ENCODE measurements at places on chromosomes 5 and 9.

- no peak for DNase-seq
These were observed 78.3 kb upstream of the ZNF608 start for GRCh38 chr5:124824637-124825158.

DNA sequence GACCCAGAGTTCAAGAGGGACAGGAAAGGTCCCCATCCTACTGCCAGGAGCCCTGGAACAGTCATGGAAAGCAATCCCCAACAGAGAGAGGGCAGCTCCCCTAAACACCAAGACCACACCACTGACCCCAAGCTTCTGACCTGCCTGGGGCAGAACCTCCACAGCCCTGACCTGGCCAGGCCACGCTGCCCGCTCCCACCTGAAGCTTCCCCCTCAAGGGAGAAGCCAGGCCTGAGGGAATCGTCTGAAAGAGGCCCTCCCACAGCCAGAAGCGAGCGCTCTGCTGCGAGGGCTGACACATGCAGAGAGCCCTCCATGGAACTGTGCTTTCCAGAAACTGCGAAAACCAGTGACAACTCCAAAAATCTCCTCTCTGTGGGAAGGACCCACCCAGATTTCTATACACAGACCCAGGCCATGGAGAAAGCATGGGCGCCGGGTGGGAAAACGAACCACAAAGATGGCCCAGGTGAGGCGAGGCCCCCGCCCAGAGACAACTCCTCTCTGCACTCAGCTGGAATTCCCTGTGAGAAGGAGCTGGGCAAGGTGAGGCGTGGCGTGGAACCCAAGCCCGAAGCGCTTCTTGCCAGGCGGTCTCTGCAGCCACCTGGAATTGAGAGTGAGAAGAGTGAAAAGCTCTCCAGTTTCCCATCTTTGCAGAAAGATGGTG lies 31.6 kb downstream of the CD180 start:
- DNase-seq, result no peak

DNA sequence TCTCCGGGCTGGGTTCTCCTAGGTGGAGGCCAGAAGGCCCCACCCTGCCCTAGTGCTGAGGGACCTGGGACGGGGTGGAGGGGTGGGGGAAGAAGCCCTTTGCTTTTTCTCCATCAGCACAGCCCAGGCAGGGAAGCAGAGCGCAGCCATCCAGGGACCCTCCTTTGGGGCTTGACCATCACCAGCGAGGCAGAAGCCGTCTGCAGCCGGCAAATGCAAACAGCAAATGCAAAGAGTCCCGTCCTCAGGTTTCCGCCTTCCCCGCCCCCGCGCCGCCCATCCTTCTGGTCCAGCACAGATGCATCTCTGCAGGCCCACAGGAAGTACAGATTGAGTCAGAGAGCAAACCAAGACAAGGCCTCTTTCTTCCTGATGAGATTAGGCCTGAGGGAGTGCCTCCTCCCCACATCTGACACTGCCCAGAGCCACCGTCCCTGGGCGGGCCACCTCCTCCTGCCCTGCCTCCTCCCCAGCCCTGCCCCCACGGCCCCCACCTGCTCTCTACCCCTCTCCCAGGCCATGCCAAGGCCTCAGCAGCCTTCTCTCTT lies 23.4 kb downstream of the CORO2A start:
- DNase-seq, result no peak

DNA sequence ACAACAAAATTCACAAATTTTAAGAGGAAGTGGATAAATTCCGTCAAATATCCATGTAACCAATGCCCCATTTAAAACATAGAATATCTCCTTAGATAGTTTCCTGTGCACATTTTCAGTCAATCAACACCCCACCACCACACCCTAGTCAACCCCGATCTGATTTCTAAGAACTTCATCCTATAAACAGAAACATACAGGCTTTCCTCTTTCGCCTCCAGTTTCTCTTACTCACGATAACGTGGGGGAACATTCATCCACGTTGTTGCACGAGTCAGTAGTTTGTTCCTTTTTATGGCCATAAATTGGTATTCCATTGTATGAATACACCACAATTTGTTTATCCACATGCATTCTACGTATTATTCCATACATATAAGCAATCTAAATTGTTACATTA lies 35.6 kb upstream of the TRIO start:
- no peak for DNase-seq

DNA sequence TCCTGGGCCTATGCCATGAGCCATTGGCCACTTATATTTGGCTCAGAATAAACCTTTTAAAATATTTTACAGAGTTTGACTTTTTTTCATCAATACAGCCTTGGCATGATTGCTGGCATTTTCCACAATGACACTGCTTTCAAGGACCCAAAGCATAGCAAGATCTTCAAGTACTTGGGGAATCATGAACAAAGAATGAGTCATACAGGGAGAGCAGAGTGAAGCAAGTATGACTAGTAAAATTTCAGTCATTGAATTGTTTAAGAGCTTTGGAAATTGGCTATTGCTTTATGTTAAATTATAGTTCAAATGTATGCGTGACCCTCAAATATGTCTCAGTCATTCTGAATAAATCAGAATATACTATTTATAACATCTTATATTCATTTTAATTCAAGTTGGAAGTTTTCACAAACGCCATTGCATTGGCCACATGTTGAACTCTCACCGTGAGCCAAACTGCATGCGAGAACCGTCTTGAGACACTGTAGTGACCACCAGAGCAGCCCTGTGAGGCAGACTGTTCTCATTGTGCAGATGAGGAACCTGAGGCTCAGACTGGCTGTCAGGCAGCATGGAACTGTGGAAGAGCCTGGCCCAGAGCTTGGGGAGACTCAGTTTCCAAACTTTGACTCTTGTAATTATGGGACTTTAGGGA lies 52.9 kb downstream of the GDNF start:
- DNase-seq, result no peak

DNA sequence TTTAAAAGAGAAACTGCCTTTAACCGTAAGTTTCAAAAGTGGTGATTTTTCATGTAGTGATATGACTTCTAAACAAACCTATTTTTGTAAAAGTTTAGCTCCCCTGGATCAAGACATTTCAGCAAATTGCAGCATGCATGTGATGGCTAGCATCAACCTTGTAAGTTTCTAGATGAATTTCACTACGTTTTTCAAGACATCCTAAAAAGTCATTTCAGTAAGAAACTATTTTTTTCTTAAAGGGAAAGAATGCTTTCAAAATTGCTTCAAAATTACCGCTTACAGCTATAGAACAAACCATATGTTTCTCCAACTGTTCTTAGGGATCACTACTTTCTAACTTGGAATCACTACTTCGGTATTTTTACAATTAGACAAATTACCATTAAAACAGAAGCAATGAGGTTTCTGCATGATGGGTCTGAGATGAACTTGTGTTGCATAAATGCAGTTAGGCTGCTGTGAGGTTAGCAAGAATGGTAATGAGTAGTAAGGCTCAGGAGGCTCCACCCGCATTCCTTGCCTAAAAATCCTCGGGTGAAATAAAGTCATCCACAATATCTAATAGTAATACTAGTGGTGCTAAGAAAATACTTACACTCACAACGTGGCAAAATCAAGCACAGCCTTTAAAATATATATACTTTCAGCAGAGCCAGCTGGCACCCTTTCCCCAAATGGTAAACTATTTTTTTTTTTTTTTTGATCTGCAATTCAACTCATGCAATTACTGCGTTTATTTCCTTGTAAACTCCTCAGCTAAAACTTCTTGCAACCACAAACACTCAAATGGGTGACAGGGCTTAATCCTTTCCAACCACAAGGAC lies 53.8 kb downstream of the CDC14B start:
- DNase-seq, result peak; percentile 4

DNA sequence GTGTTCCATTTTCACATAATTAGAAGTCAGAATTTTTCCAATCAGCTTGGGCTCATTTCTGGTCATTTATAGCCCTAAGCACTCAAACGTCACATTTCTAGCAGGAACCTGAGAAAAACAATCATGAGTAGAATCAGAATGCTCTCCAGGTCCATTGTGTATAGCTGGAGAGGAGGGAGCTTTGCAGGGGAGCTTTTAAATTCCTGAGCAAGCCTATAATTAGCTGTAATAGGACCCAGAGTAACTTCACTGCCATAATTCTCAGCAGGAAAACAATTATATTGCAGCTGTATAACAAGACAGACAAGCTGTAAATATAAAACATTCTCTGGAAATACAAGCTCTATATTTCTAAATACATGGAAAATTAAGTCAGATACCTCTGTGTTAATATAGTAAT lies 637.6 kb upstream of the SGCD start:
- no peak for DNase-seq

DNA sequence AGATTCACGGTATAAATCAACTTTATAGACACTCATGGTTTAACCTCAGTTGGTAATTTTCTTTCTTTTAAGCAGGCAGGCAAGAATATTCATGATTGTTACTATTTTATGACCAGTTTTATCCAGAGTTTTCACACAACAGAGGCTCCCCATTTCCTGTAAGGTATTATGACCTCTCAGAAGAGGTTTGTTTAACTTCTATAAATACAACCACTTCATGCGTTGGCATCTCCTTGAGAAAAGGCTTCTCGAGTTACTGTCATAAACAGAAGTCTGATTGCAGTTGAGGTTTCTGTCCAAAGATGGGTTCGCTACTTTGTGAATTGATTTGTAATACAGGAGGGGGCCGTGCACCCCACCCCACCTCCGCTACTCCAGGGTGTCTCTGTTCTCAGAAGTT lies 55.3 kb downstream of the ENTREP1 start:
- no peak for DNase-seq

DNA sequence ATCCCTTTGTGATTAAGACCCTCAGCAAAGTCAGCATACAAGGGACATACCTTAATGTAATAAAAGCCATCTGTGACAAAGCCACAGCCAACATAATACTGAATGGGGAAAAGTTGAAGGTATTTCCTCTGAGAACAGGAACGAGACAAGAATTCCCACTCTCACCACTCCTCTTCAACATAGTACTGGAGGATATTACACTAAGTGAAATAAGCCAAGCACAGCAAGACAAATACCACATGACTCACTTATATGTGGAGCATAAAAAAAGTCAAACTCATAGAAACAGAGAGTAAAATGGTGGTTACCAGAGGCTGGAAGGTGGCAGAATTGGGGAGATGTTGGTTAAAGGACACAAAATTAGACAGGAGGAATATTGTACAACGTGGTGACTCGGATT lies 118.1 kb upstream of the NFIL3 start:
- DNase-seq, result no peak

DNA sequence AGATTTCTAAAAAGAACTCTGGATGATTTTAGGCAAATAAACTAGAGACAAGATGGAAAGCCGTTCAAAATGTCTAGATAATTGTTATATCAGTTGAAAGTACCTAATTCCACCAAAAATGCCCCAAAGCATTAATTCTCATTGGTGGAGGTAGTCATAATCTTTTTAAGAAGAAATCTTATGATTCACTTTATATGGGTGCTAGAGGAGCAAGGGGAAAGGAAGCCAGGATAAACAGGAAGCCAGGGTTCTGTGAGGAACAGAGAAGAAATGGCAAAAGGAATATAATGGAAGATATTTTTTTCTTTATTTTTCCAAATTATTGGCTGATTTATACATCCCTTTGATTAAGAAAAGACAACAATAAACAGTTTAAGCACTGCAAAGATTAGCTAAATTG lies 7.8 kb downstream of the YIPF5 start:
- DNase-seq, result no peak

GRCh38 chr5:39801306-39801705 lies 376.5 kb upstream of the DAB2 start:
- no peak for DNase-seq

Measured in thyroid gland (tissue), 4 donors.